Central memory CD4-positive, alpha-beta T cell (primary cell): ENCODE measurements at places on chromosomes 5 and 9.

DNA sequence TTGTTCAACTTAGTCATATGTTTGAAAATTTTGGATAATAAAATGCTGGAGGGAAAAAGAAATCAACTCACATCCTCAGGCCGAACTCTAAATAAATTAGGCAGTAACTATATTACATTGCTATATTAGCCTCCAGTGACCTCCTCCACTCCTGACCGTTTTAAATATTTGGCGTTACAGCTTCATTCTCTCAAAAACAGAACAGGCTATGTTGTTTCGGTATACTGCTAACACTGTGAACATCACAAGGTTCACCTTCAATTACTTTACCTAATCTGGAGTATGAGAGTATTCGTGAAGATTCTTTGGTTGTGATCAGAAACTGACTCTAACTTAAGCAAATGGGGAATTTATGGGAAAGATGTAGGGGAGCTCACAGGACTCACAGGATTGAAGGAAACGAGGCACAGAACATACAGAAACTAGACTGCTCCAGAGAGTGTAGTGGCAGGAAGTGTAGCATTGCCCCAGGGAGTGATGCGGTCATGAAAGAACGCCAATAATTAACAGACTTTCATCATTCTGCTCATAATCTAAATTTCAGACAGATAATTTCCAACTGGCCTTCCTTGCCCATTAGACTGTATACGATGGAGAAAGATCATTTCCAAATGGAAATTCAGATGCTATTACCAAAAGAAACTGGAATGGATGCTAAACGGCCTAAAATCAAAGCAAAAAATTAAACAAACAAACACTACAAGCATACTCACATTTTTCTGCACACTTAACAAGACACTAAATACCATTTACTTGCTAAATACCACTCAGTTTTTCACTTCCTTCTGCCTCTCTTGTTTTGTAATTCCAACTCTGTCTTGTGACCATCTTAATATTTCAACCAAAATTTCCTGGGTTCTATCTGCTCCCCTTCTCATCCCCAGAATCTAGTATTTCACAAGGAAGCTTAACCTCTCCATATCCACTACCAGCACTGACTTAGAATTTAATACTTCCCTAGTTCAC is 110.1 kb upstream of the LPAR1 start:
- no peak for DNase-seq

GRCh38 chr5:72812488-72812887 is 4.0 kb upstream of the TNPO1 start:
- no peak for DNase-seq

- no peak for DNase-seq
These were observed 215.1 kb downstream of the CD180 start for GRCh38 chr5:66981266-66982055.

DNA sequence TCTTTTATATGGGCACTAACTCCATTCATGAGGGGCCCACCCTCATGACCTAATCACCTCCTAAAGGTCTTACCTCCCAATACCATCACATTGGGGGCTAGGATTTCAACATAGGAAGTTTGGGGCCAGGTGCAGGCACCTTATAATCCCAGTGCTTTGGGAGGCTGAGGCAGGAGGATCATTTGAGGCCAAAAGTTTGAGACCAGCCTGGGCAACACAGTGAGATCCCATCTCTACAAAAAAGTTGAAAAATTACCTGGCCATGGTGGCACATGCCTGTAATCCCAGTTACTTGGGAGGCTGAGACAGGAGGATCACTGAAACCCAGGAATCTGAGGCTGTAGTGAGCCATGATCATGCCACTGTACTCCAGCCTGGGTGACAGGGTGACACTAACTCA is 76.7 kb downstream of the MYO10 start:
- no peak for DNase-seq

DNA sequence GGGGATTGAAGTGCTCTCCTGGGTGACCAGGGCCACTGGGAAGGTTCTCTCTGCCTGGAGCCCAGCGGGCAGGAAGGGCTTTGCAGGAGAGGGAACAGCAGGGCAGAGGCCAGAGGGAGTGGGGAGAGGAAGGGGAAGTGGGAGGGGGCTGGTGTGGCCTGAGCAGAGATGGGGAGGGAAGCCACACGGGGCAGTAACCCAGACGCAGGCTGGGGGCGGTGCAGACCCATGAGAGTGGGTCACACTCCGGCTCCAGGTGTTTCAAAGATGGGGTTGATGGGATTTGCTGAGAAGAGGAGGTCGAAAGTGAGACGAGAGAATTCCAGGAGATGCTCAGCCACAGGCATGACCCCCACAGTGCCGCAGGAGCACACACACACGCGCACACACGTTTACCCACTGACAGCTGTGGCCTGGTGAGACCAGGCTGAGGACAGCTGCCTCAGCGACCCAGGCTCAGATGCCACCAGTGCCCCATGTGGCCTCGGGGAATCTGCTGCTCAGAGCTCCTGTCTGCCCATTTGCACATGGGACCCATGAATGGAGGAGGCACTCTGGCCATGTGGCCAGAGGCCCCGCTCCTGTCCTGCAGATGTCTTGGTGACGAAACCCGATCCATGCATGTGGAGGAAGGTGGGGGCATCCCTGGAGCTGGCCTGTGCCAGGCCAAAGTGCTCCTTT is 32.7 kb upstream of the FCN2 start:
- no peak for DNase-seq

DNA sequence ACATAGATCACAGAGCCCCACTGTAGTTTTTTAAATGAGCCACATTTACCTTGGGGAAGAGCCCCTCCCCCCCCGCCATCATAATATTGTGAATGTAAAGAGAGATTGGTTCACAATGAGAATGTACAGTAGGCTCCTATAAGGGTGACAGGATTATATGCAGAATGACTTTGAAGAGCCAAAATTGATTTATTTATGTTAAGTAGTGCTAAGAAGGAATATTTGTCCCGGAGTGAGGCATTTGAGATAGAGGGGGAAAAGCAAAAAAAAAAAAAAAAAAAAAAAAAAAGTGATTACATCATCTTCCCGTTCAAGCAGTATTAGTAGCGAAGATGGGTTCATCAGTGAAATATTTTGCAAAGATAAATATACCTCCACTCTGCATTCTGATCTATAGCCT is 73.9 kb downstream of the PIK3R1 start:
- no peak for DNase-seq
